ENCODE measurements at places on chromosomes 11 and 22.

- DNase-seq, result no peak
These were observed 51.9 kb downstream of the CSTF3 start for GRCh38 chr11:33109294-33109895.

DNA sequence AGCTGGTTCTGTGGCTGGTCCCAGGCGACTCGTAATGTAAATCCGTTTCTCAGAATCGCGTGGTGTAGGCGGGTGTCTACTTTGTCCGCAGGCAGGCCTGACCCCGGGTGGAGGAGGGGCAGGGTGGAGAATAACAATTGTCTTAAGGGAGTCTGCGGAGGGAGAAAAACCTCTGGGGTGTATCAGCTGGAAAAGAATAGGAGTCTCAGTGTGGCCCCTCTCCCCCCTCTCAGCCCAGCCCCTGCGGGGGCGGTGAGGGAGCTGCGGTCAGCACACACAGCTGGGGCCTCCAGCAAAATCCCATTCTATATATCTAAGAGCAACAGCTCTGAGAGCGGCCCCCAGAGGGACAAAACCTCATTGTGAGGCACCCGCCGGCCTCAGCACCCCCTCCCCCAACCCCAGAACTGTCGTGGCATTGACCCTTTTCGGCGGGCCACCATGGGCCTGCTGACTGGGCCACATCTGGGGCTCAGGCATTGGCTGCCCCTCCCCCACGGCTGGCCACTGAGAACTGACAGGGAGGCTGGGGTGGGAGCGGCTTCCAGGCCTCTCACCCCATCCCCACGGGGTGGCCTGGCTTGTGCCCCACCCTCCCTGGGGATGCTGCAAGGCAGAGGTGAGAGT, 2.7 kb upstream of the MYRF start:
- DNase-seq, result no peak

DNA sequence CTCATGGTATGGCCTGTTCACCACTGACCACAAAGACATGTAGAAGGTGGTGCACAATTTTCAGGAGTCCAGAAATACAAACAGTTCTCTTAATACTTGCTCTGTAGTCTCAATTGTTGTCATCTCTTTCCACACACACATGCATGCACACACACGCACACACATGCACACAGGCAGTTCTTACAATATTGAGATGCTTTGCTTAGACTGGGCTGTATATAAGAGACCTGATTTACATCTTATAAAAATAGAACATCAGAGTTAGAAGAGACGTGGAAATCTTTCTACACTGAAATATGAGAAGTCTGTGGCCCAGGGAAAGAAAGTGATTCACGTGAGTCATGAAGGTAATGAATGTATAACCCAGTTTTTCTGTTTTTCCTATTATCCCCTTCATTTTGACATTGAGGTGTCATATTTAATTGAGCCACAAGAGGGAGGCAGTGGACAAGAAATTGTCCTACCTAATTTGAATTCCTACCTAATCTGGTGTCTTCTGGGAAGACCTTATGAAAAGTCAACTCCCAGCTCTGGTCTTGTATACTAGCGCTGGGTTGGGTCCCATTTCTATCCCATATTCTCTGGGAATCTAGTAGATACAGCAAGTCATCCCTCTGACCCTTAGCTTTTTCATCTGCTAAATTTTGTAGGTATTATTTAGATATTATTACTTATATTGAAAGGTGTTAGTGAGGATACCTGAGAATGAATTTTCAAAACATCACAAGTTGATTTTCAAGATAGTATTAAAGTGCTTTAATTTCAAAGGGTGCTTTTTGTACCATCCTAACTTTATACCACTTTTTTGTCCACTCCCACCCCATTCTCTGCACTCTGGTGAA, 14.9 kb upstream of the MS4A4A start:
- DNase-seq, result no peak

DNA sequence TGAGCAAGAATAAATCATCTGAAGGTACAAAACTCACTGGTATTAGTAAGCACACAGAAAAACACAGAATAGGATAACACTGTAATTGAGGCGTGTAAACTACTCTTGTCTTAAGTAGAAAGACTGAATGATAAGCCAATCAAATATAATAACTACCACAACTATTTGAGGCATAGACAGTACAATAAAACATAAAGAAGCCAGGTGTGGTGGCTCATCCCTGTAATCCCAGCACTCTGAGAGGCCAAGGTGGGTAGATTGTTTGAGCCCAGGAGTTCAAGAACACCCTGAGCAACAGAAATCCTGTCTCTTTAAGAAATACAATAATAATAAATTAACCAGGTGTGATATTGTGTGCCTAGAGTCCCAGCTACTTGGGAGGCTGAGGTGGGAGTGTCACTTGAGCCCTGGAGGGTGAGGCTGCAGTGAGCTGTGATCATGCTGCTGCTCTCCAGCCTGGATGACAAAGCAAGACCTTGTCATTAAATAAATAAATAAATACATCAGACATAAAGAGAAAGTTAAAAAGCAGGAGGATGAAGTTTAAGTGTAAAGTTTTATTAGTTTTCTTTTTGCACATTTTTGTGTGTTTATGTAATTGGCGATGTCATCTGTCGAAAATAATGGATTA, 390.6 kb downstream of the DYNC2H1 start:
- DNase-seq, result no peak

GRCh38 chr11:12007769-12008737, at the start of gene DKK3:
Gene DKK3 (minus strand): TSS chr11:12008626. CDS start chr11:12008582, 44 bp downstream.
- no peak for DNase-seq

GRCh38 chr11:2410616-2411015, 10.1 kb downstream of the TSSC4 start:
- no peak for DNase-seq
